ENCODE measurements at places on chromosomes 2 and 18.

- H3K4me1 ChIP-seq = no peaks in the 10 kb centered on the region
- H3K36me3 ChIP-seq = no peaks in the 10 kb centered on the region
- no peak overlapping the region for H3K4me3 ChIP-seq
- H3K27me3 ChIP-seq = no peaks in the 10 kb centered on the region
Observed at GRCh38 chr2:84129018-84129417, 330.1 kb downstream of the SUCLG1 start.

DNA sequence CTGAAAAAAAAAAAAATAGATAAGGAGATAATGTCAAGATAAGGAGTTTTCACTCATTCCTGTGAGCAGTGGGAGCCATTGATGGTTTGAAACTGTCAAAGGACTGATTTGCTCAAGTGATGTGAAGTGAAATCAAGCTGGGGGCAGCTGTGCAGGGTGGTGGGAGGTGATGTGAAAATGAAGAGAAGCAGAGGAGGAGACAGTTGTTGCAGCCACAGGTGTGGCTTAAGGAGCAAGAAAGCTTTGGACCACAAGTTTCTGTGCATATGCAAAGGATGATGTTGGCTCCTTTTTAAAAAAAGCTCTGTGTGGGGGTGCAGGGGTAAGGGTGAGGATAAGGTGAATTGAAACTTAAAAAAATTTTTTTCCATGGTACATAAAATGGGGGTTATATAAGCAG, 8.3 kb downstream of the EFR3B start:
- H3K27me3 ChIP-seq = no peaks in the 10 kb centered on the region
- H3K4me3 ChIP-seq = no peak overlapping the region
- H3K27ac ChIP-seq = no peak overlapping the region
- DNase-seq = no peak
- H3K4me1 ChIP-seq = no peaks in the 10 kb centered on the region
- no peaks in the 10 kb centered on the region for H3K36me3 ChIP-seq

DNA sequence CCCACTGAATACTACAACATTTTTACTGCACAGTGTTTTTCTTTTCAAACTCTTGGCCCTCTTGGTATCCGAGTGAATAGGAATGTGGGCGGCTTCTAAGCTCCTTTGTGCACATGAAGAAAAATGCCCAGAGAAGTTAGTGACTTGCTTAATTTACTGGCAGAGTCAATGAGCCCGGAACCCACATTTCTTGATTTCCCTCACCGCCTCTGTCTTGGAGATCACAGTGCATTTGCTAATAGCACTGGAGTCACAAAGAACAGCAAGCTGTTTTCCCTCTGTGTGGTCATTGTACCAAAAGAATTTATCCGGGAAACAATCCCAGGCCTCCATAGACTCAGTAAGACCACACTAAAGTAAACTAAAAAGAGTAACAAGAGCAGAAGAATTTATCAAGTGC, 18.9 kb downstream of the STON1 start:
- DNase-seq = no peak
- H3K4me3 ChIP-seq = no peak overlapping the region

DNA sequence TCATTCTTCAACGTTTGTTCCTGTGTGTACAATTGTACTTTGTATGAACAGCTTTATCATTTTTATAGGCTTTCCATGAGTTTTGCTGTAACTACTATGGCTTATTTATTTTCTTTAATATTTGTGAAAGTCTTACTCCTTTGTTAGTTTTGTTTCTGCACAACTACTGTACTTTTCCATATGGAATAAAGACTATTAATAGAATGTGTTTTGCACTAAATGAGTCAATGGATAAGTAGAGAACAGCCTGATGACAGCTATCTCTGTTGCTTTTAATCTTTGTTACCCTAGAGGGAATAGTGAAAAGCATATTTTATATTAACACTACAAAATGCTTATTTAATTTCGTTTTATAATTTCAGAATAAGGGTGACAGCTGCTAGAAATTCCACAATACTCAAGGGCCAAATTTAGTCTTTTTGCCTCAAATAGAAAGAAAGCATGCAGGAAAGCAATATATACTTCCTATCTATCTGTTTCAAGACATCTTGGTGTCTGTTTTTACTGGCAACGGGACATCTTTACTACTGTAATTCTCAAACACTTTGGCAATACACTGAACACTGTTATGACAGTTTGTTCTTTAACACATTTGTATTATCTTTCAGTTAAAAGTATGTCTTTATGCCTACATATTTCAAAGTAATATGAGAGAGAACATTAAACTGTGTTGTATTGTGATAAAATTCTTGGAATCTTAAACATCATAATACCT, 53.9 kb downstream of the WDSUB1 start:
- peaks cover 68% of the 10 kb centered on the region for H3K36me3 ChIP-seq
- H3K4me1 ChIP-seq = peaks cover 6% of the 10 kb centered on the region

GRCh38 chr2:12742891-12743290, 26.2 kb downstream of the TRIB2 start:
- no peaks in the 10 kb centered on the region for H3K4me1 ChIP-seq
- H3K27me3 ChIP-seq = no peaks in the 10 kb centered on the region
- no peak for DNase-seq

- peaks cover 2% of the 10 kb centered on the region for H3K4me1 ChIP-seq
- no peaks in the 10 kb centered on the region for H3K27me3 ChIP-seq
- no peak overlapping the region for H3K27ac ChIP-seq
Observed at GRCh38 chr18:48728204-48728833, 189.5 kb downstream of the CTIF start.

DNA sequence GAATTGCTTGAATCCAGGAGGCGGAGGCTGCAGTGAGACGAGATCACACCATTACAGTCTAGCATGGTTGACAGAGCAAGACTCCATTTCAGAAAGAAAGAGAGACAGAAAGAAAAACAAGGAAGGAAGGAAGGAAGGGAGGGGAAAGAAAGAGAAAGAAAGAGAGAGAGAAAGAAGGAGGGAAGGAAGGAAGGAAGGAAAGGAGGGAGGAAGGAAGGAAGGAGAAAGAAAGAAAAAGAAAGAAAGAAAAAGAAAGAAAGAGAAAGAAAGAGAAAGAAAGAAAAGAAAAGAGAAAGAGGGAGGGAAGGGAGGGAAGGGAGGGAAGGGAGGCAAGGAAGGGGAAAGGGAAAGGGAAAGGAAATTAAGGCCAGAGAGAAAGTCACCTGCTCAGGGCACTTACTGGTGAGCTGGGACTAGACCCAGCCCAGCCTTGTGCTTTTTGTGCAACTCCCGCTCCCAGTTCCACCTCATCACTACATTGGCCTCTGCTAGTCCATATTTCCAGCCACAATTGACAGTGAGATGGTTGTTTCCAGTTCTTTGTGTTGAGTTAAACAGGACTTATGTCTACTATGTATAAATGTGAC, 35.7 kb downstream of the MOGAT1 start:
- H3K36me3 ChIP-seq = no peaks in the 10 kb centered on the region
- H3K4me1 ChIP-seq = peaks cover 24% of the 10 kb centered on the region
- no peak for DNase-seq
- H3K27ac ChIP-seq = no peak overlapping the region
- no peak overlapping the region for H3K4me3 ChIP-seq
- H3K27me3 ChIP-seq = no peaks in the 10 kb centered on the region

GRCh38 chr18:25669741-25670140, 317.8 kb upstream of the ZNF521 start:
- DNase-seq = no peak
- no peak overlapping the region for H3K4me3 ChIP-seq
- H3K36me3 ChIP-seq = no peaks in the 10 kb centered on the region
- H3K27ac ChIP-seq = no peak overlapping the region
- H3K4me1 ChIP-seq = no peaks in the 10 kb centered on the region
- no peaks in the 10 kb centered on the region for H3K27me3 ChIP-seq

- DNase-seq = no peak
- no peak overlapping the region for H3K4me3 ChIP-seq
- H3K27ac ChIP-seq = no peak overlapping the region
- peaks cover 25% of the 10 kb centered on the region for H3K36me3 ChIP-seq
Observed at GRCh38 chr18:49588171-49588570, 26.3 kb downstream of the LIPG start.

GRCh38 chr18:23706971-23707640, 17.9 kb downstream of the LAMA3 start:
- no peaks in the 10 kb centered on the region for H3K4me1 ChIP-seq
- no peaks in the 10 kb centered on the region for H3K36me3 ChIP-seq
- no peak for DNase-seq

- H3K27ac ChIP-seq = no peak overlapping the region
- no peak overlapping the region for H3K4me3 ChIP-seq
- no peaks in the 10 kb centered on the region for H3K36me3 ChIP-seq
- no peaks in the 10 kb centered on the region for H3K4me1 ChIP-seq
Observed at GRCh38 chr2:161243312-161243711, 64.9 kb upstream of the PSMD14 start.

DNA sequence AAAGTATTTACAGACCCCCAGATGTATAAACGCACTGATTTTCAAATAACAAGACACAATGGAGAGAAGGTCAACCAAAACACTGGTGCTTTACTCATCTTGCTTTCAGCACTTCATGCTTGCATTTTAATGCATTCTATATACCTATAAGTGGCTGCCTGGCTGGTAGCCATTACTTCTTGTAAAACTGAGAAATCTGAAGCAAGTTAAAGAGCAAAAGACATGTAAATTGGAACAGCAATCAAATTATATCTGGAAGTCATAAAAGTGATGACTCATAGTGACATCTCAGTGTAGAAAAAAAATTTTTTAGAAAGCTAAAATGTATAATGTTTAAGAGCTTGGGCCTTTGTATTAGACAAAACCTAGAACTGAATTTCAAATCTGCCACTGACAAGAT, 106.2 kb downstream of the CCDC141 start:
- H3K27ac ChIP-seq = no peak overlapping the region
- H3K27me3 ChIP-seq = no peaks in the 10 kb centered on the region
- no peak for DNase-seq

GRCh38 chr18:61752973-61753372, 139.8 kb downstream of the RNF152 start:
- no peak for DNase-seq
- no peak overlapping the region for H3K4me3 ChIP-seq
- H3K36me3 ChIP-seq = no peaks in the 10 kb centered on the region
- no peak overlapping the region for H3K27ac ChIP-seq
- no peaks in the 10 kb centered on the region for H3K27me3 ChIP-seq
- H3K4me1 ChIP-seq = no peaks in the 10 kb centered on the region

GRCh38 chr18:35494251-35495220, 3.2 kb downstream of the INO80C start:
- H3K4me1 ChIP-seq = peaks cover 46% of the 10 kb centered on the region
- H3K27ac ChIP-seq = no peak overlapping the region
- no peak for DNase-seq
- H3K27me3 ChIP-seq = no peaks in the 10 kb centered on the region
- H3K4me3 ChIP-seq = no peak overlapping the region

DNA sequence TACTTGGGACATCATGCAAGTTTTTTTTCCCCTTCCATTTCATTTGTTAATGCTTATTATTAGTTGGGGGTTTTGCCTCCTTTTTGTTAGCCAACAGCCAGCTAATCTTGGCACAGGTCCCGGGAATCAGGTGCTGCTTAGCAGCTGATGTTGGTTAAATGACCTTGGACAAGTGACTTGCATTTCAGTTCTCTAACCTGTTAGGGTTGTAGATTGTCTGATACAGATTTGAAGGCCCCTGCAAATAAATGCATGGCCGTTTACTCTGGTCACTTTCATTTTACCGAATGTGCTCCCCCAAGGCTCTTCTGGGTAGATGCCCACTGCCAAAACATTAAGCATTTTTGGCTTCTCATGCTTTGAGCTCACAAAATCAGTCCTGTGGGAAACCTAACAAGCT, 120.9 kb downstream of the SPTBN1 start:
- no peak for DNase-seq
- peak overlapping the region; percentile 38 for H3K27ac ChIP-seq
- H3K36me3 ChIP-seq = no peaks in the 10 kb centered on the region
- peaks cover 59% of the 10 kb centered on the region for H3K4me1 ChIP-seq
- H3K27me3 ChIP-seq = no peaks in the 10 kb centered on the region

DNA sequence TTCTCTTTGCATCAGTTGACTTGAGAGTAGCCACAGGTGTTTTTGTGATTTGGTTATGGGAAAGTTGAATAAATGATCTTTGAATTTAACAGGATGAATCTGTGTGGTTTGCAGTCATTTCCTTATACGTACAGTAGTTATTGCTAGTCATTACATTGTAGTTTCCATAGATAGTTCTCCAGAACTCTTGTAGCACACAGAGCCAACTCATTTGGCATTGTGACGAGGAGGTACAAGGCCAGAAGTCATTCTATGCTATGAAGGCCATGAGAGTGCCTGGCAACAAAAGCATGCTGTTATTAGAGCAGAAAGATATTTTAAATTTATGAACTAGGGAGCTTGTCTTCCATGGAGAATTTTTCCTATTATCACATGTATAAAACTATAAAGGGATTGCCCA, 973.0 kb upstream of the CHAC2 start:
- no peaks in the 10 kb centered on the region for H3K4me1 ChIP-seq
- no peak overlapping the region for H3K4me3 ChIP-seq
- DNase-seq = peak; percentile 10
- no peaks in the 10 kb centered on the region for H3K36me3 ChIP-seq

- H3K36me3 ChIP-seq = peaks cover 2% of the 10 kb centered on the region
- DNase-seq = peak; percentile 73
- peak within 1 kb of the TSS; percentile 36 for H3K4me3 ChIP-seq
- H3K27ac ChIP-seq = no peak within 1 kb of the TSS
- peaks cover 76% of the 10 kb centered on the region for H3K27me3 ChIP-seq
Observed at GRCh38 chr2:287911-288757, at the start of gene ALKAL2. ALKAL2 (minus strand) TSS chr2:288091; CDS start chr2:287835, 256 bp downstream.

DNA sequence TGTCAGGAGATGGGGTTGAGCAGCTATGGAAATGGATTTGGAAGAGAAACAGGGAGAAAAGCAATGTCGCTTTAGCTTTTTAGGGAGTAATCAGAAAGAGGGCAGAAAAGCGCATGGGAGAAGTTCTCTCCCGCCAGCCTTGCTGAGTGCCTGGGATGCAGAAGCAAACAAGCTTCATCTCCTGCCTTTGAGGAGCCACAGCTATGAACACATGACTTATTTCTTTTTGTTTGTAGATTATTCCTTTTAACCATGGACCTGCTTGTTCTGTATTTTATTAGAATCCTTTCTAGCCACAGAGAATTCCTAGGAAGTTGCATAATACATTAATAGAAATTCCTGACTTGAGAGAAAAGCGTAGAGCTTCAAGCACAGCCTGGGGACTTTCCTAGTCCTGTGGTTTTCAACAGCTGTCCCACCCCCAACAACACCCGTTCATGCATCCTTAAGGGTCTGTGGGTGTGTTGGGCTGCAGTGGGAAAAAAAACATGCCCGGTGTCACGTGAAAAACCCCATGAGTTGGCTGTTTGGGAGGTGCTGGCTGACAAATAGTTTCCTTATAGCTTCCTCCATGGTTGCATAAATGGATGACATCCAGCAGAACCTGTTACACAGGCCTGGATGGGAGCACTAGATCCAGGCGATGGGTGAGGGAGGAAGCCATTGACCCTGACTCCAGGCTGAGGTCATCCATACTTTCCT, 14.9 kb downstream of the SLC9A4 start:
- no peak overlapping the region for H3K4me3 ChIP-seq
- H3K36me3 ChIP-seq = no peaks in the 10 kb centered on the region
- H3K4me1 ChIP-seq = no peaks in the 10 kb centered on the region
- DNase-seq = peak; percentile 5
- H3K27ac ChIP-seq = no peak overlapping the region

- no peak overlapping the region for H3K27ac ChIP-seq
- H3K27me3 ChIP-seq = peaks cover 69% of the 10 kb centered on the region
- peak; percentile 71 for DNase-seq
- H3K36me3 ChIP-seq = no peaks in the 10 kb centered on the region
- H3K4me1 ChIP-seq = peaks cover 5% of the 10 kb centered on the region
Observed at GRCh38 chr2:5696945-5697521, 4.8 kb downstream of the SOX11 start.
